ENCODE measurements at places on chromosomes 16 and 17.

DNA sequence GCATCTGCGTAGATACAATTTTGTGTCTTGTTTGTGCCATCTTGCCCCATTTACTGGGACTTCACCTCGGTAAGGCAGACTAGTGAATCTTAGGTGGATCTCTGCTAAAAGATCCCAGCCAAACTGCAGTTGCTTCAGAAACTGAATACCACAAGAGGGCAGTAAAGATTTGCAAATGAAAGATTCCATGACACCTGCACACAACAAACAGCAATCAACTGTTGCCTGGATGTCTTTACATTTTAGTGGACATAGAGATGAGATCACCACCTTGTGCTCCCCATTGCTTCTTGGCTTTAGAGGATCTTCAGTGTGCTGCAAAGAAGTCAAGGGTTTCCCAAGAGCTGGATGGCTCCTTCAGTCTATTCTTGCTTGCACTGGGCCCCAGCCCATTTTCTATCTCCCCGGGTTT lies 119.2 kb upstream of the CACNG5 start:
- no peak for DNase-seq

DNA sequence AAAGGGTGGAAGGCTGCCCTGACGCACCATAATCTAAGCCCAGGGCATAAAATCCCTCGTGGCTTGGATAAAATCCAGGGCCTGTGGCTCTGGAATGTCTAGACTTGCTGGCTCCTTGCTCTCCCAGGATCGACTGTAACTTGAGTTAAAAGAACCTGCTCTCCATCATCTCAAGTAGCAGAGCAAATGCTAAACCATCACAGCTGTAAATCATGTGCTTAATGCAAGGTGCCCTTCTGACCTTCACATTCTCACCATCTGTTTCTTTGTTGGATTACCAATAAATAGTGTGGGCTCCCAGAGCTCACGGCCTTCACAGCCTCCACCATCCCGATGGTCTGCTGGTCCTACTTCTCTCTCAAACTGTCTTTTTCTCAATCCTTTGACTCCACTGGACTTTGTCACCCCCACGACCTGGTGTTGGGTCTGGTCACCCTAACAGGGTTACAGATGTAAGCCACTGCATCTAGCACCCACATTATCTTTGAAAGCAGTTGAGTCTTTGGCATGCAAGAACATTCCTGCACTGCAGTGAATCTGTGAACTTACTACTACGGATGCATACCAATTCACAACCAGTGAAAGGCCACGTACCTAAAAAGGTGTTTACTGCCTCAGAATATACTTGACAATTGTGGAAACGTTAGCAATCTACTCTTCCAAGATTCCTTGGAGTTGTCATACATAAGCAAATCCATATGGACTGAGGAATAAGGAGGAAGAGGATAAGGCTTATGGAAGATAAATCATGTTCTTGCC lies 15.3 kb downstream of the RSL1D1 start:
- DNase-seq: no peak

DNA sequence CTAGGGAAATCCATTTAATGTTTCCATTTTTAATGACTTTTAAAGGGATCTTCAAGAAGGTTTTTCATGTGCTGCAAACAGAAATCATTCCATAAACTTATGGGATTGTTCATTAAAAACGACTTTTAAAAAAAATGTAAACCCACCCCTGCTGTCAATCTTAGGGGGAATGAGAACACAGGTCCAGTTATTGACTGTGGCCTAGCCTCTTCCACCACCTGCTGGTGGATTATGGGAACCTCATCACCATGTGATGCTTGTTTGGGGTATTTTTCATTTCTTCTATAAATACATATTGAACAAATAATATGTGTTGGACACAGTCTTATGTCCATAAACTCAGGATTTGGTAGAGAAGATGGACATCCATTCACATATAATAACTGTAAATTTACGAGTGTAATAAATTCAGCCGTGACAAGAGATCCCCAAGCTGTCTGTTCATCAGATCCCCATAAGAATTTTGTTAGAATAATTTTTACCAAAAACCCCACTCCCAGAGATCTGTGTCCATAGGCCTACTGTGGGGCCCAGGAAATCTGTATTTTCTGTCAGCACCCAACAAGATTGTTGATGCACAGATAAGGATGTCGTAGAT lies 42.0 kb upstream of the TMC5 start:
- DNase-seq: peak; percentile 34

- no peak for DNase-seq
Measured at GRCh38 chr16:14211856-14212543, 140.9 kb downstream of the MRTFB start.

GRCh38 chr16:9602189-9602588 lies 510.7 kb downstream of the HAPSTR1 start:
- no peak for DNase-seq

- no peak for DNase-seq
Measured at GRCh38 chr16:19746561-19746960, 28.5 kb downstream of the IQCK start.

GRCh38 chr16:1300664-1301476 lies 8.6 kb upstream of the UBE2I start:
- DNase-seq: no peak

- no peak for DNase-seq
Measured at GRCh38 chr16:24936151-24936550, 79.0 kb downstream of the ARHGAP17 start.

- DNase-seq: no peak
Measured at GRCh38 chr17:81703747-81704654, 834 bp downstream of the MRPL12 start.

- DNase-seq: no peak
Measured at GRCh38 chr17:58344791-58345157, 7.2 kb downstream of the SUPT4H1 start.

- no peak for DNase-seq
Measured at GRCh38 chr16:90078579-90078895, 1.4 kb upstream of the PRDM7 start.

GRCh38 chr16:67100569-67101310 lies 9.0 kb upstream of the PHAF1 start:
- DNase-seq: no peak

- DNase-seq: no peak
Measured at GRCh38 chr16:56237451-56237930, 46.2 kb downstream of the GNAO1 start.

GRCh38 chr16:30005341-30006094 lies 5.3 kb downstream of the DOC2A start:
- no peak for DNase-seq

- DNase-seq: no peak
Measured at GRCh38 chr17:6240601-6241000, 170.4 kb downstream of the WSCD1 start.

Data from left renal cortex interstitium (tissue), 4 donors.